ENCODE measurements at places on chromosomes 5 and 9.

DNA sequence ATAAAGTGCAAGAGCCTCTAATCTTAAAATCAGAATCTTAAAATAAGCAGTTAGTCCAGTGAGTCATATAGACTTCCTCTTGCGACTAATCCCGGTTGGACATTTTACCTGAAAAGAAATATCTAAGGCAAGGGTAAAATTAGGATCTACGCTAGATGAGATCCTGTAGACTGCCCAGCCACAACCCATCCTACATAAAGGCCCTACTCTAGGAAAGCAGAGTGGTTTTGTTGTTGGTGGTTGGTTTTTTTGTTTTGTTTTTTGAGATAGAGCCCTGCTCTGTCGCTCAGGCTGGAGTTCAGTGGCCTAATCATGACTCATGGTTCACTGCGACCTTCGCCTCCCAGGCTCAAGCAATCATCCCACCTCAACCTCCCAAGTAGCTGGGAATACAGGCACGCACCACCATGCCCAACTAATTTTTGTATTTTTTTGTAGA is 6.9 kb downstream of the TSC1 start:
- no peak for DNase-seq

- no peak for DNase-seq
These were observed 52.7 kb downstream of the ABHD17B start for GRCh38 chr9:71858102-71858798.

DNA sequence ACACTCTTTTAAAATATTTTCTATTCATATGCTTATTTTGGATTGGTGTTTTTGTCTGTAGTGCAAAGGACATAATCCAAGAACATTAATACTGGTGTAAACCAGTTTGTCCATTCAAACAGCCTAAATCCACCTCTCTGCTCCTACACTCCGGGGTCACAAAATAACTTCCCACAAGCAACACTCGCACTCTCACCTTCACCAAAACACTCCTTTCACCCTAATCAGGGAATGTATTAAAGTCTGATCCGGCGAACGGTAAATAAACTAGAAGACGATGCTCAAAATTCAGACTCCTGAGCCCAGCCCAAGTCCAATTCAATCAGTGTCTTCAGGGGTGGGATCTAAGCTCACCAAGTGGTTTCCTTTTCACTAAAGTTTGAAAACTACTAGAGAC is 649 bp downstream of the AP3B1 start:
- DNase-seq = no peak

DNA sequence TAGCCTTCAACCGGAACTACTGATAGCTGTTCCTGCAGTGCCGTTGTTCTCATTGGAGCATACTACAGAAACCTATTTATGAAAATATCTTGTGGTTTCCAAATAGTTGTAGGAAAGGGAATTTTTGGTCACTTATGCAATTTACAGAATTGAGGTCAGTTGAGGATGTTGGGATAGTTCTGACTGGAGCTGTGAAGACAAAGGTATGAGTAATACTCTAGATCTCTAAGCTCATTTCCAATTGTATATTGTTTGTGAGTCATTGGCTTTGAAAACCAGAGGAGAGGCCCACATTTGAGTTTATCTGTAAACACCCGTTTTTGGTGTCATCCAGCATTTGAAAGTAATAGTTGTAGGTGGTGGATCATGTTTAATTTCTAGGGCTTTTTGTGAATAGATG is 561.3 kb upstream of the WWC1 start:
- no peak for DNase-seq

GRCh38 chr9:6439051-6439703 is 26.2 kb downstream of the UHRF2 start:
- no peak for DNase-seq

DNA sequence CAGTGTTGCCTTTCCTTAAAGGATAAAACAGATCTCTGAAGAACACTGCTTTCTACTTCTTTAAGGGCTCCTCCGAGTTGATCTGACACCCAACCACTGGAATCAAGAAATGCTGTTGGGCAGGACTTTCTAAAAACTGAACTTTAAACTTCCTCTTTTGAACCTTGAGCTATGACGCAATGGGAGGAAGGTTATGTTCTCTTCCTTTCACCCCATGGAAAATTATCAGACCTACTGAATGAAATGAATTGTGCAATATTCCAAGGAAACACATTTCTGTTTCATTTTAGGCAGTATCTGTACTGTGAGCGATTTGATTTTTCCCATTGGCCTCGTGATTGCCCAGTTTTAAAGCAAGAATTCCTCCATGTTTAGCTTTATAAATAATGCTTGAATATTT is 206.0 kb upstream of the PRR16 start:
- no peak for DNase-seq

- no peak for DNase-seq
These were observed 495.2 kb downstream of the AGTPBP1 start for GRCh38 chr9:85246541-85246940.

DNA sequence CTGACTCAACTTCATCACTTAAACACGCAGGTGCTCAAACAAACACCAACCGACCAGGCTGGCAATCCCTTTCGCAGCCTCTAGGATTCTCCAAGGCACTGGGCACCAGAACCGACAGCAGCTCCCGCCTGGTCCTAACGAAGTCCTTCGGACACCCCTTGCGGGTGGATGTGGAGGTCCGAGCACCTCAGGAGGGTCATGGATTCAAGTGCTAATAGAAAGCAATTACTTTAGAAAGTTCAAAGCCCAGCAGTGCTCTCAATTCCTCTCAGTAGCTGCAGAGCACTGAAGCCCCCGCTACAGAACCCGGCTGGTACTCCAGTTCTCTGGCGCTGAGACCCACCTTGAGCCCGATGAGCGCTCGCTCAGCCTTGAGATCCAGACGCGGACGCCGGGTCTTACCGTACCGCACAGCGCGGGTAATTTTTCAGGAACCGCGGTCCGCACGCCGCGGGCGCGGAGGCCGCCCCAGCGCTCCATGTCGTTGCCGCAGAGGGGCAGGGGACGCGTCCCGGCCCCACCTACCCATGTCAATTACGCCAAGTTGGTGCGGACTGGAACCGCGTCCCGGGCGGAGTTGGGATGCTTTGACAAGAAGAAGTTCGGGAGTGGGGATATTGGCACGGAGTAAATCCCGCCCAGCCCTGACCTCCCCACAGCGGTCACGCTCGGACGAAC is 638 bp downstream of the MARCHF3 start:
- DNase-seq = no peak

DNA sequence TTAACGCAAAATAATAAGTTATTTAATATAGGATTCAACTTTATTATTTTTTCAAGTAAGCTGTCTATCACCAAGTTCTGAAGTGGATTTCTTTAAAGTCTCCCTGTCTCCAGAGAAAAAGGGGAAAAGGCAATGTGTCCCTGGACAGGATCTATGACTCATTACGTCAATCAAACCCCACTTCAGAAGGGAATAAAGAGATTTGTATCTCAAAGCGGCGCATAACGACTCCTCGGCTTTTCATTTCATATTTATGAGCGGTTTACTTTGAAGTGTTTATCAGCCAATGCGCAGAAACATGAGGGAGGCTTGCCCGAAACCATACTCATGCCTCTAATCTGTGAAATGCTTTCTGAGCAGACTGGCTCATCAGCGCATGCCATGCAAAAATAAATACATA is 938.6 kb upstream of the WWC1 start:
- DNase-seq = no peak

- DNase-seq = no peak
These were observed 173.1 kb downstream of the AOPEP start for GRCh38 chr9:94899464-94900221.

DNA sequence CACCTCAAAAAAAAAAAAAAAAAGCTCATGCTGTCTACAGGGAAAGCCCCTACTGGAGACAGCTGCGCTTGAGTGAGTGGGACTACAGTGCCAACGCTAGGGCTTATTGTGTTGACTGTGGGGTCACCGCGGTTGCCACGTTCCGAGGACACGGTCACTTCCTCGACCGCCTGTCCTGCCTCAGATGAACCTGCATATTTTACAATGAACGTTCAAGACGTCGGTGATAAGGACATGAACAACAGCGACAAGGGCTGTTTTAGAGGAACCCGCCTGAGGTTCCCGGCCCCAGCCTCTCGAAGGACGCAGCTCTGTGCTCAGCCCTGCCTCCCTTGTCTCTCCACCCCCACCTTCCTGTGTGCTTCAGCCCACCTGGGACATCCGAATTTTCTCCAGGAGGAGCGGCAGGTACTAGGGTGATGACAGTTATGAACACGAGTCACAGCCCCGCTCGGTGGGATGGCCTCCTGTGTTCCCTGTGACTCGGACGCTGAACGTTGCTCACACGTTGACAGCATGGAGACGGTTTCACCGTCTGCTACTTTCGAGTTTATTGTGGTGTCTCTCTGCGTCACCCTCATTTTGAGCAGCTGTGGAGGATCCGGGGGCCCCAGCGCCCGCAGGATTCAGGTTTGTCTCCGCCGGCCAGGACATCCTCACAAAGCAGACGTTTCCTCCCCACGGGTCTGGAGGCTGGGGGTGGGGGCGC is 11.3 kb upstream of the DIPK1B start:
- DNase-seq = no peak

DNA sequence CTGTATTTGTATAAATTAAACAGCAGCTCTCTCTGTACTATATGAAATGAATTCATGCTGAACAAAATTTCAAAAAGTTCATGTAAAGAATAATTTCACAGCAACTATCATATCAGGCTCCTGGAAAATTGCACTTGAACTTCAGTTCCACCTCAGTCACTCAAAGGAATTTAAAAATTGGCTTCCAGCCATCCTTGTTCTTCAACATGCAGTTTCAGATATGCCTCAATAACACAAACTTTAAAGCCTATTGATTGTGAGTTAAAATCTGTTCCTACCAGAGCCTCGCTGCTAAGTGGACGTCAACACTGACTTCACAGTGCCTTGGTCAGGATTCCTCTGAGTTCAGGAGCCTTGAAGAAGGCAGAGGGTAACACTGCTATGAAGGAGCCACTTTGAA is 418.7 kb upstream of the WWC1 start:
- DNase-seq = no peak
